ENCODE measurements at places on chromosomes 12 and 14.
A peak's percentile ranks its signal among the peaks of the same experiment; 100 is the strongest.

DNA sequence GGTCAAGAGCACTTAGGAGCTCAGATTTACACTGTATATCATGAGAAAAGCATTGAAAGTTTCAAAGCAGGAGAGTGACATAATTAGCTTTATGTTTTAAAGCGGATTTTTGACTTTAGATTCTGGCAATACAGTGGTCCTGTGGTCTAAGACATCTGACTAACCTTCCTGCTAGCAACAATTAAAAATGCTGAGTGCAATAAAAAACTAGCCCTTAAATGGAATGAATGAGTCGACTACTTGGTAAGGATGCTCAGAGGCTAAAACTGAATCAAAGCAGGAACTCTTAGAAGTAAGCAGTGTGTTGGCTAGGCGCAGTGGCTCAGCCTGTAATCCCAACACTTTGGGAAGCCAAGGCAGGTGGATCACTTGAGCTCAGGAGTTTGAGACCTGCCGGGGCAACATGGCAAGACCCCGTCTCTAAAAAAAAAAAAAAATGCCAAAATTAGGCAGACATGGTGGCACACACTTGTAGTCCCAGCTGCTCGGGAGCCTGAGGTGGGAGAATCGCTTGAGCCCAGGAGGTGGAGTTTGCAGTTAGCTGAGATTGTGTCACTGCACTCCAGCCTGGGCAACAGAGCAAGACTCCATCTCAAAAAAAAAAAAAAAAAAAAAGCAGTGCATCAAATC is 18.9 kb downstream of the BICD1 start:
- DNase-seq = no peak

GRCh38 chr12:4080213-4080612 is 193.3 kb upstream of the CCND2 start:
- no peak for DNase-seq

DNA sequence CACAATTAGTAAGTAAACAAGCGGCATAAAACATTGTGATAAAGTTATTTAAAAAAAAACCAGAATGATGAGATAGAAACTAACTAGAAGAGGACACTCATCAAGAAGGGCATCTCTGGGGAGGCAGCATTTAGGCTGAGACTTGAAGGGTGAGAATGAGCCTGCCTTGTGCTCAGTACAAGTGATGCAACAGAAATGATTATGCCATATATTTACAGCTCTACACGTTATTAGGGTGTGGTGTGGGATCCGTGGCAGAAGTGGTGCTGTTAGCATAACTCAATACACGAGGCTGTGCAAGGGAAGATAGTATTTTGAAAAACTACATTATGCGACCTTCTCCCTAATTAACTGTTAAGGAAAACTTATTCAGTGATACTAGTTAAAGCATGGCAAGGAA is 178.5 kb upstream of the ATF7IP start:
- no peak for DNase-seq

DNA sequence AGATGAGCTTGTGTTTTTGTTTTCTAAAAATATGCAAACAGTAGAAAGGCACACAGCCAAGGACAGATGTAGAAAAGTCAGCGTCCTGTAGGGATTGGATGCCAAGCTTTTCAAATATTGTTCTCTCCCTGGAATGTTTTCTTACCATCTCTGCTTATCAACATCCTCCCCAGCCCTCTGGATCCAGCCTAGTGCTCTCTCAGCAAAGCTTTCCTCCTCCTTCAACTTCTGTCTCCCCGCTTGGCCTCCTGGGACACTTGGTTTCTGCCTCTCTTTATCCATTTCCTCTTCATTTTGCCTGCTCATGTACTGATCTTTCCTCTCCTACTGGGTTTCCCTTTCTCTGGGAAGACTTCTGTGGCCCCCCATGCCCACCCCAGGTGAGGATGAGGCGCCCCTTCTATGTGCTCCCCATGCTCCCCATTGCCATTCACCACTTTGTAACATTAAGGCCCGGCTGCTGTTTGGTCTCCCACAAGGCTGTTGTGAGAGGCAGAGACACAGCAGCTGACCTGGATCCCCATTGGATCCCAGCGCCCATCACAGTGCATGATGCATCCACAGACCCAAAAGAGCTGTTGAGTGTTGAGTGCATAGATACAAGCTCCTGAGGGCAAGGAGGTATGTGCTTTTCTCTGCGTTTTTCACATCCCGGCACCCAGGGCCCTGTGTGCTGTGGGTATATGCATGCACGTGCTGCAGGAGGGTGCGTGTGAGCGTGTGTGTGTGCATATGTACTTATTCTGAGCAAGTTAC is 38.2 kb downstream of the EVL start:
- no peak for DNase-seq

DNA sequence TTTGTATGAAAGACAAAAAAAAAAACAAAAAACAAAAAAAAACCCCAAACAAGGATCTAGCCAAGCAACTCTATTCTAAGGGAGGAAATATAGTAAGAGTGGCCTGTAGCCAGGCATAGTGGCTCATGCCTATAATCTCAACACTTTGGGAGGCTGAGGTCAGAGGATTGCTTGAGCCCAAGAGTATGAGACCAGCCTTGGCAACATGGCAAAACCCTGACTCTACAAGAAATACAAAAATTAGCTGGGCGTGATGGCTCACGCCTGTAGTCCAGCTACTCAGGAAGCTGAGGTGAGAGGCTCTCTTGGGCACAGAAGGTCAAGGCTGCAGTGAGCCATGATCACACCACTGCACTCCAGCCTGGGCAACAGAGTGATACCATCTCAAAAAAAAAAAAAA is 47.9 kb downstream of the TMEM117 start:
- DNase-seq = no peak

GRCh38 chr14:71563492-71564153 is 368.6 kb upstream of the RGS6 start:
- DNase-seq = no peak

DNA sequence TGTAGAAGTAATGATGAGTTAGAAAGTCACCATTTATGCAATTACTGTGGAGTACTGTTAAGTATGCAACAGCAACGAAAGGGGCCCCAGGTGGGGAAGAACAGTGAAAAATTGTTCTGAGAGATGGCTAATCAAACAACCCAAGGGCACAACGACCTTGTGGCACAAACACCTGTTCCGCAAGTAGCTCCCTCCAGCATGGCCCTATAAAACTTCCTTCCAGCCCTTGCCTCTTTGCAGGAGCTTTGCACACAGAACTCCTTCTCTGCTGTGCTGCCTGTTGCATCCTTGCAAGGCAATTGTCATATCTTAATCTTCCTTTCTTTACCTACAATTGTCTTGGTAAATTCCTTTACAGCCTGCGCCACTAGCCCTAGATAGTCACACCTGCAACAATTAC is 23.2 kb upstream of the ATP23 start:
- no peak for DNase-seq

DNA sequence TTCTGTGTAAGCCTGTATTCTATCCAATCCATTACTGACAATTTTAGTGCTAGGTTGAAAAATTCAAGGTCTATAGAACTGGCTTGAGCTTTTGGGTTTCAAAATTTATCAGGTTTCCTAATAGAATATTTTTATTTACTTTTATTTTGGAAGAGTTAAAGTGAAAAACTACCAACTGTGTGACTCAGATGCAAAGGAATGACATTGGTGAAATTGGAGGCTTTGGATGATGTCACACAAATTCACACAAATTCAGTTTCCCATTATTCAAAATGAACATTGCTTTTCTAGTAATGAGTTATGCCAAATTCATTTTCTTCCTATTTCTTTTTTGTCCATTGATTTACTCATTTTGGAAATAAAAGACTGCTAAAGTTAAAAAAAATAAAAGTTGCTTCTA is 186.9 kb downstream of the ALX1 start:
- no peak for DNase-seq

GRCh38 chr14:101101456-101102056 is 198.0 kb upstream of the RTL1 start:
- DNase-seq = peak; percentile 0

All from HEK293T (cell line).